ENCODE measurements at places on chromosomes 4 and X.

- DNase-seq: no peak
These were observed 74.8 kb downstream of the GPAT3 start for GRCh38 chr4:83610729-83611128.

DNA sequence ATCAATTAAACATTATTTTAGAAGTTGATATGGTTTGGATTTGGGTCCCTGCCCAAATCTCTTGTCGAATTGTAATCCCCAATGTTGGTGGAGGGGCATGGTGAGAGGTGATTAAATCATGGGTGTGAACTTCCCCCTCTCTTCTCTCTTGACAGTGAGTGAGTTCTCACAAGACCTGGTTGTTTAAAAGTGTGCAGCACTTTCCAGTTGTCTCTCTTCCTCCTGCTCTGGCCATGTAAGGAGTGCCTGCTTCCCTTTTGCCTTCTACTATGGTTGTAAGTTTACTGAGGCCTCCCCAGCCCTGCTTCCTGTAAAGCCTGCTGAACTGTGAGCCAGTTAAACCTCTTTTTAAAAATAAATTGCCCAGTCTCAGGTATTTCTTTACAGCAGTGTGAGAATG is 141.4 kb downstream of the GALNTL6 start:
- DNase-seq: no peak

DNA sequence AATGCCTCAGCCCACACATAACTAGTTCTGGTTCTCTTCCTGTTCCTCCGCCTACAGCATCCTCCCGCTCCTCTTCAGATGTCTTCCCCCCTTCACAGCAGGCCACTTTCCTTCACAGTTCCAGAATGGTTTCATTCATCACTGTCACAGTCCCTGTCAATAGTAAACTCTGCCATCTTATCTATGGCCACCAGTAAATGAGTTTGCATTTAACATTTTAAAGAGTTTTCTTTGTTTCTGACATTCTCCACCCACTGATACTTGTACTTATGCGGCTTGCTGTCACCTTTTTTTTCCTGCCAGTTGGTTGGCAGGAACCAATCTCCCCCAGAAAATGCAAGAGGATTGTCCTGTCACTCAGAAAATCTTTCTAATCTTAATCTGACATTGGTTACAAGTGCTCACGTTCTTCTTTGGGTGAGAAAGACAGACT is 114.1 kb downstream of the GLUD2 start:
- DNase-seq: no peak

- no peak for DNase-seq
These were observed 12.2 kb downstream of the SMPX start for GRCh38 chrX:21745756-21746155.

- no peak for DNase-seq
These were observed 81.3 kb downstream of the FAM53A start for GRCh38 chr4:1602655-1603412.

- DNase-seq: no peak
These were observed 35.3 kb upstream of the NDUFC1 start for GRCh38 chr4:139337612-139338011.

DNA sequence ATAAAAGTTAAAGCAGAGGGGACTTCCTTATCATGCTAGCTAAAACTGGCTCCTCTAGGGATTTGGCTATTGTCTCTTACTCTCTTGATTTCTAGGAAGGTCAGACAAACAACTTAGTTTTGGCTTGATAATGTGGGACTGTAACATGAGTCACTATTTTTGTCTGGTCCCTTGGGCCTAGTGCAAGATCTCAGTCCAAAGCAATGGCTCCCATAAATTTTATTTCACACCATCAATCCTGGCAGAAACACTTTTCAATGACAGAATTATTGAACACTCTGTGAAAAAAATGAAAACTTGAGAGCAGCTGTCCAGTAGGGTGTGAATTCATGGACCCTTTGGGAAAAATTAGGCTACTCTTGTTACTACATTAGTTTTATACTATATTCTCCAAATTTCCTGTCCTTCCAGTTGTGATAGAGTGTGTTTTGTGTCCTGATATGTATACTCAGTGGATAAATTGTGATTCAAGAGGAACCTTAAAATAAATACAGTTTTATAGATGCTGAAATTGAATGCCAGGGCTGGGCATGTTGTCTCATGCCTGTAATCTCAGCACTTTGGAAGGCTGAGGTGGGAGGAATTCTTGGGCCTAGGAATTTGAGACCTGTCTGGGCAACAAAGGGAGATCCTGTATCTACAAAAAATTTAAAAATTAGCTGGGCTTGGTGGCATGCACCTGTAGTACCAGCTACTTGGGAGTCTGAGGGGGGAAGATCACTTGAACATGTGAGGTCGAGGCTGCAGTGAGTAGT is 10.8 kb upstream of the SNCA start:
- no peak for DNase-seq

DNA sequence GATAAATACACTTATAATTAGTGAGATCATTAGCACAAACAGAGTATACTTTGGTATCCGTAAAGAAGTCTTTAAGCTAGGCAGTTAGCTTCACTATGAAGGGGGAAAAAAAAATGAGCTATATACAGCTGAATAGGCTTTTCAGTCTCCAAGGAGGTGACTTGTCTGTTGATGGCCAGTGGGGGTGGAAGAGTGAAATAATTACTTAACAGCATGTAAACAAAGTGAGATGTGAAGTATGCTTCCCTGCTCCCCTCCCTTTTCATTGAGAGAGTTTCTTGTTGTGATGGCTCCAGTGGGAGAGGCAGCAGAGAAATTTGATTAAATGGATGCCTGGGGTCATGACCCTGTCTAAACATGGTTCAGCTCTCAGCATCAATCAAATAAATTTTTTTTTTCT is 180.9 kb downstream of the DACH2 start:
- DNase-seq: no peak

DNA sequence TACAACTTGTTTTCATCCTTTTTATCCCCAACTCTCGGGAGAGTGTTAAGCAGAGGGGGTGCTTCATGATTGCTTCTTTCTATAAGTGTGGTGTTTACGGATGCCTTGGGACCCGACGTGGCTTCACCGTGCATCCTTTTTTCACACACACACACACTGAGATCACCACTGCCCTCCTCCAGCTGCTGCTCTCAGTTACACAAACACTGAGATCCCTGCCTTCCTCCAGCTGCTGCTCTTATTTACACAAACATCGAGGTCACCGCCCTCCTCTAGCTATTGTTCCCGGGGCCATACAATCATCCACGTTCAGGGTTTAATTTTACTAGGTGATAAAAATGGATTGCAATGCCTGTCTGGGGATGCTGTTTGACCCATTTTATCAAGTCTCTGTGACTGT is 155.4 kb upstream of the FAM9B start:
- no peak for DNase-seq

GRCh38 chr4:94700298-94700697 is 57.5 kb upstream of the BMPR1B start:
- DNase-seq: no peak

DNA sequence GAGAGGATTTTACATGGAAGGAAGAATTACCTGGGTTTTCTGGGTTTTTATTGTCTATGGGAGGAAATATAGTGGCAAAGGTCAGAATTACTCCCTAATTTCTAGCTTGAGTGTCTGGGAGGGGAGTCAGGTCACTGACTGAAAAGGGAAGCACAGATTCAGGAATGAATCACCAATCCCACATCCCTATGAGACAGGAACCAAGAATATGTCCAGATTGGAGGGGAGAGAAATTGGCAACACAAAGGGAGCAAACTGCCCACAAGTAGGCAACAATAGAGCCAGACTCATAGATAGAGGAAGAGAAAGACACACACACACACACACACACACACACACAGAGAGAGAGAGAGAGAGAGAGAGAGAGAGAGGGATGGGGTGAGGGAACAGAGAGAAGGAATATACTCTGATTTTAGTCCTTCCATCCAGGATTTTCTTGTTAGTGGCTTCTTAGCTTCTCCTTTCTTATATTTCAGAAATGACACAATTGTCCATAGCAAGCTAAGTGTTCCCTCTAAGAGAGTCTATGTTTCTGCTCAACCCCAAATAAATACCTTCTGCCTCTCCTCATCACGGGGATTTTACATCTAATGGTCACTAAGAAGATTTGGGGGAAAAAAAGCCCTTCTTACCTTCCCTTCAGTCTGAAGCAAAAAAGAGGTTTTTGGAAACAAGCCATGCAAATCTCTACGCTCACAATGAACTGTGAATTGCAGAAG is 12.0 kb downstream of the P2RY10 start:
- DNase-seq: no peak

GRCh38 chr4:6909970-6910339 is 329 bp downstream of the TBC1D14 start:
- no peak for DNase-seq

Data from left forelimb (tissue), 1 donor.